Spinal cord (tissue), 10 donors: ENCODE measurements at places on chromosomes 16 and 17.

DNA sequence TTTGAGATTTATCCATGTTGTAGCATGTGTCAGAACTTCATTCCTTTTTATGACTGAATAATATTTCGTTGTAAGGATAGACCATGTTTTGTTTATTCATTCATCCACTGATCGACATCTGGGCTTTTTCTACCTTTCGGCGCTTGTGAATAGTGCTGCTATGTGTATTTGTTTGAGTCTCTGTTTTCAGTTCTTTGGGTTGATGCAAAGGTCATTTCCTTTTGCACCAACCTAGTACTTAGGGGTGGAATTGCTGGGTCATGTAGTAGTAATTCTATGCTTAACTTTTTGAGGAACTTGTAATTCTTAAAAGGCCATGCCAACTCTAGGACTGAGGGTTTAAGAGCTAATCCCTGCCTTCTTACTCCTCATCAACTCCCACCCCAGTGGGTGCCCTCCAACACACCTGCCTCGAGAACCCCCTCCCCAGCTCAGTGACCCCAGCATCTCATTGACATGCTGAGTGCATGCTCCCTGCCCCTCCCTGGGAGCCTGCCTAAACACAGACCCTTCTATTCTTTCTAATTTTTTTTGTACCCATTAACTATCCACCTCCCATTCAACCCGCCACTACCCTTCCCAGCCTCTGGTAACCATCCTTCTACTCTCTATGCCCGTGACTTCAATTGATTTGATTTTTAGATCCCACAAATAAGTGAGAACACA is 51.2 kb downstream of the ABAT start:
- H3K36me3 ChIP-seq: peaks cover 11% of the 10 kb centered on the region
- no peak for DNase-seq
- H3K27ac ChIP-seq: no peak overlapping the region
- peaks cover 55% of the 10 kb centered on the region for H3K4me1 ChIP-seq

DNA sequence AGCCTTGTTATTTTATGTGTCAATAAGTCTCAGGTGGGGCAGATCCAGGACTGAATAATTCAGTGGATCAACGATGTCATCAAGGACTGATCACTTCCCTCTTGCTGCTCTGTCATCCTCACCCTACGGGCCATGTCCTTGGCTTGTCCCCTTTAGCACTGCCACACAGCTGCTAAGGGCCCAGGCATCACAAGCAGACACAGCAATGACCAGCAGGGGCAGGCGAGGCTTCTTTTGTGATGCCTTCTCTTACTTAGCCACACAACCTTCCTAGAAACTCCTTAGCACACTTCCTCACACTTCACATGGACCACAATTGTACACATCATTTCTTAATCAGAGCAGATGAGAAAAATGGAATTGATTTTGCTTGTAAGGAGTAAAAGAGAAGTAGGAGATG is 356.3 kb upstream of the SOX9 start:
- H3K36me3 ChIP-seq: no peaks in the 10 kb centered on the region
- no peak for DNase-seq
- H3K4me3 ChIP-seq: no peak overlapping the region
- peaks cover 4% of the 10 kb centered on the region for H3K4me1 ChIP-seq
- H3K27ac ChIP-seq: no peak overlapping the region

DNA sequence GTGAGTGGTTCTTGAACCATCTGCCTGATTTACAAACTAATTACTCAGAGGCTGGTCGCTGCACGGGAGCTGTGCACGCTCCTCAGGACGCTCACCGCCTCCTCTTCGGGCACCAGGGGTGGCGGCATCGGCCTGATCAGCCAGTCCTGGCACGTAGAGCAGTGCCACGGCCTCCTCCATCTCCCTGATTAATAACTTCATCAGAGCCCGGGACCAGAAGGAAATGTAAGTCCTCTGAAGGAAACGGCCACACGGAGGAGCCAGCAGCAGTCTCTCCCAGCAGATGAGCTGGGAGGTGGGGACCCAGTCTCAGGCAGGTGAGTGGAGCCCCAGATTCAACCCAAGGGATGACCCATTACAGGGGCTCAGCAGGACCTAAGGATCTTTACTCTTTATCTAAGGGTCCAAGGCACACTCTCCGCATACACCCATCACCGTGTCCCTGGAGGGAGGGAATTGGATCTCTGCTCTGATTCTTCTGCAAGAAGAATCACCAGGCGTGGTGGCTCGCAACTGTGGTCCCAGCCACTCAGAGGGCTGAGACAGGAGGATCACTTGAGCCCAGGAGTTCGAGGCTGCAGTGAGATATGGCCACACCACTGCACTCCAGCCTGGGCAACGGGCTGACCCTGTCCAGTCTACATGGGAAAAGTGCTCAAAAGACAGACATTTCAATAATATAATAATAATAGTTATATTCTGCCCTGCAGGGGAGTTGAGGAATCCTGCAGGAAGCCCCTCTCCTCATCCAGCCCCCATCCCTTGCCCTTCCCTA is 366.5 kb downstream of the SEC14L1 start:
- DNase-seq: no peak
- H3K4me1 ChIP-seq: peaks cover 13% of the 10 kb centered on the region
- peaks cover 6% of the 10 kb centered on the region for H3K36me3 ChIP-seq
- no peaks in the 10 kb centered on the region for H3K27me3 ChIP-seq

- DNase-seq: no peak
- H3K4me1 ChIP-seq: peaks cover 4% of the 10 kb centered on the region
- H3K27me3 ChIP-seq: no peaks in the 10 kb centered on the region
These were observed 63.2 kb downstream of the ZNF778 start for GRCh38 chr16:89280546-89281188.

GRCh38 chr16:54935266-54935968 is 4.8 kb downstream of the IRX5 start:
- DNase-seq: peak; percentile 75
- peaks cover 92% of the 10 kb centered on the region for H3K27me3 ChIP-seq
- H3K27ac ChIP-seq: peak overlapping the region; percentile 52
- H3K4me3 ChIP-seq: peak overlapping the region; percentile 14
- peaks cover 31% of the 10 kb centered on the region for H3K36me3 ChIP-seq
- H3K4me1 ChIP-seq: peaks cover 67% of the 10 kb centered on the region

DNA sequence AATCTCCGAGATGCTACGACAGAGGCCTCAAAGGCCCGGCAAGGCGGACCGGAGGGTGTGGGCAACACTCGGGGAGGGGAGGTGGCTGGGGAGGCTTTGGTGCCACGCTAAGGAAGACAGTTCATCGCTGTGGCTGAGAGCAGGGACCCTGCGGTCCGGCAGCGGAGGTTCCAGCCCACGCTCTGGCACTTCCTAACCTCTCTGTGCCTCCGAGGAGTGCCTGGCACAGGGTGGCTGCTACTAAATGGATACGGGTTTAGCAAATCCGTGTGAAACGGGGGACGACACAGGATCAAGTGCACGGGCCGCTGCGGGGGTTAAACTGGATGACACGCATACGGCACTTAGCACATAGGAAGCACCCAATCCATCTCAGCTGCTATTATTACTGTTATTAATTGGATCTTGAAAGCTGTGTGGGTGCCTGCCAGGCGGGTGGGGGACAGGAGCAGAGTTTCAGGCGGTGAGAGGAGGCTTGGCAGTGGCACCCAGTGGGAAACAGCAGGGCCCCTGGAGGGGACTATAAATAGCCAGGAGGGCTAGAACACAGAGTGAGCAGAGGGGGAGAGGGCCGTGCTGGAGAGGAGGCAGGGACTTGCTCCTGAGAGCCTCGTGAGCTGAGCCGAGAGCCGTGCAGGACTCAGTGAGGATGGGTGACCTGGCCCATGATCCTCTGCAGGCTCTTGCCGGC is 45.0 kb downstream of the ABR start:
- H3K27ac ChIP-seq: peak overlapping the region; percentile 11
- H3K27me3 ChIP-seq: no peaks in the 10 kb centered on the region
- no peak overlapping the region for H3K4me3 ChIP-seq
- H3K36me3 ChIP-seq: peaks cover 6% of the 10 kb centered on the region
- peaks cover 40% of the 10 kb centered on the region for H3K4me1 ChIP-seq
- DNase-seq: no peak

DNA sequence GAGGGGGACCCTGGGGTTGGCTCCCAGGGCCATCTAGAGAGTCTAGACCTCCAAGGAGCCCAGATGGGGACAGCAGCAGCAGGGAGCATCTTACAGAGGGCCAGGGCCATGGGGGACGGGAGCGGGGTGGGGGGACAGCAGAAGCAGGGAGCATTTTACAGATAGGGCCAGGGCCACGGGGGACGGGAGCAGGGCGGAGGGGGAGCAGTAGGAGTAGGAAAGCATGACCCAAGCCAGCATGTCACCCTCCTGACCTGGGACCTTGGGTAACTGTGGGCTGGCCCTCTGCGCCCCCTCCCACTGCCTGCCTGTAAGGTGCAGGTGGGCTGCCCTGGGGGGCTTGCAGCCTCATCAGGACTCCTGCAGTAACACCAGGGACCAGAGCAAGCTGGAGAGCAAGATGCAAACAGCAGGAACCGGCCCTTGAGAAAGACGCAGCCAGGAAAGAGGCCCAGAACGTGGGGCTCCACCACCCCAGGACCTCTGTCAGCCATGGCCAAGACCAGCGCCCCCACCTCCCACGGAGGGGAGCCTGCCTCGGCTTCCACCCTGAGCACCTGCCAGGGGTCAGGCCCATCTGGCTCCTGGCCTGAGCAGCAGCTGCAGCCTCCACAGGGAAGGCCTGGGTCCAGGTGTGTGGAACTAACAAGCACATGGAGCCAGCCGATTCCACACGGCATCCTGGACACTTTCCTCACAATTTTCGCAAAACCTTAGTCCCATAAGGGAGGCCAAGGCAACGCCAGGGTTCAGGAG is 2.4 kb downstream of the ZNF598 start:
- no peak overlapping the region for H3K4me3 ChIP-seq
- H3K36me3 ChIP-seq: peaks cover 63% of the 10 kb centered on the region
- peaks cover 65% of the 10 kb centered on the region for H3K4me1 ChIP-seq
- DNase-seq: no peak
- no peaks in the 10 kb centered on the region for H3K27me3 ChIP-seq

- no peaks in the 10 kb centered on the region for H3K27me3 ChIP-seq
- peaks cover 35% of the 10 kb centered on the region for H3K36me3 ChIP-seq
- peak overlapping the region; percentile 56 for H3K4me3 ChIP-seq
- no peak overlapping the region for H3K27ac ChIP-seq
These were observed 772 bp upstream of the SAMD14 start for GRCh38 chr17:50130559-50131305.

DNA sequence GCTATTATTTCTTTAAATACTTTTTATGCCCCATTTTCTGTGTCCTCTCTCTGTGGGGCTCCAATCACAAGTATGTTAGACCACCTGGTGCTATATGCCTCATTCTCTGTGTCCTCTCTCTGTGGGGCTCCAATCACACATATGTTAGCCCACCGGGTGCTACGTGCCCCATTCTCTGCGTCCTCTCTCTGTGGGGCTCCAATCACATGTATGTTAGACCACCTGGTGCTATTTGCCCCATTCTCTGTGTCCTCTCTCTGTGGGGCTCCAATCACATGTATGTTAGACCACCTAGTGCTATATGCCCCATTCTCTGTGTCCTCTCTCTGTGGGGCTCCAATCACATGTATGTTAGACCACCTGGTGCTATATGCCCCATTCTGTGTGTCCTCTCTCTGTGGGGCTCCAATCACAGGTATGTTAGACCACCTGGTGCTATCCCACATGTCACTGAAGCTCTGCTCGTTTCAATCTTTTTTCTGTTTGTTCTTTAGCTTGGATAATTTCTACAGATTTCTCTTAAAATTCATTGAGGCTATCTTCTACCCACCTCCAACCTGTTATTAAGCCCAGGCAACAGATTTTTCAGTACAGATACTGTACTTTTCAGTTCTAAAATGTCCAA is 28.2 kb downstream of the LMF1 start:
- no peak for DNase-seq
- no peak overlapping the region for H3K4me3 ChIP-seq
- H3K4me1 ChIP-seq: peaks cover 9% of the 10 kb centered on the region
- no peaks in the 10 kb centered on the region for H3K27me3 ChIP-seq
- H3K27ac ChIP-seq: no peak overlapping the region

GRCh38 chr17:68628576-68628957 is 27.4 kb upstream of the FAM20A start:
- no peak for DNase-seq
- H3K4me1 ChIP-seq: no peaks in the 10 kb centered on the region
- H3K36me3 ChIP-seq: no peaks in the 10 kb centered on the region
- no peak overlapping the region for H3K27ac ChIP-seq

- no peaks in the 10 kb centered on the region for H3K27me3 ChIP-seq
- H3K27ac ChIP-seq: no peak overlapping the region
- H3K36me3 ChIP-seq: no peaks in the 10 kb centered on the region
- peaks cover 4% of the 10 kb centered on the region for H3K4me1 ChIP-seq
- no peak overlapping the region for H3K4me3 ChIP-seq
These were observed 365.6 kb downstream of the SLC39A11 start for GRCh38 chr17:72726936-72727335.

DNA sequence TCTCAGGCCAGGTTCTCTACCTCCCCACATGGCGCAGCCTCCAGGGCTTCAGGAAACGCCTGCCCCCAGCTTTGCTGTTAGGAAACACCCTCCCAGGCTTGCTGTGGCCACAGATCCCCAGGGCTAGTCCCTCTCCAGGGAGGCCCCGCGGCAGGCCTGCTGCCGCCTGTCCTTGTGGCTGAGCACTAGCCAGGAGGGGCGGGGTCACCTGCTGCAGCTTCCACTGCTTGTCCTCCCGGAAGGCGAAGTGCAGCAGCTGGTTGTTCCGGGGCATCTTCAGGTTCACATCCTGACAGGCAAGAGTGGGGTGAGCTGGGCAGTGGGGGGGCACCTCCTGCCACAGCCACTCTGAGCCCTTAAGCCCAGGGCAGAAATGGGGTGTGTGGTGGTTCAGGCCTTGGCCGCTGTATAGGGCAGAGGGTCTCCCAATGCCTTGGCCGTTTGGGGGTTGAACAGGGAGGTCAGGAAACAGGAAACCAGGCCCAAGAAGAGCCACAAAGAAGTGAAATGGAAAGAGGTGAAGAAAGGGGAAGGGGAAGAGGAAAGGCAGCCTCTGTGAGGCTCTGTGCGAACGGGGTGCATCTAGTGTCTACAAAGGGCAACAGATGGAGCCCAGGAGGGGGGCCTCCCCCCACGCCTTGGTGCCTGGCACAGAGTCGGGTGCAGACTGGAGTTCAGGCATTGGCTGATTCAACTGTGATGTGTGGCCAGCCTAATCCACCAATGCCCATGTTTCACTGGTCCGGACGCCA is 2.0 kb downstream of the ROGDI start:
- peaks cover 25% of the 10 kb centered on the region for H3K4me1 ChIP-seq
- no peaks in the 10 kb centered on the region for H3K27me3 ChIP-seq
- peaks cover 78% of the 10 kb centered on the region for H3K36me3 ChIP-seq

GRCh38 chr17:58840820-58841612 is 85.4 kb downstream of the PPM1E start:
- H3K4me1 ChIP-seq: no peaks in the 10 kb centered on the region
- no peak for DNase-seq
- H3K36me3 ChIP-seq: no peaks in the 10 kb centered on the region
- no peak overlapping the region for H3K27ac ChIP-seq
- no peak overlapping the region for H3K4me3 ChIP-seq

DNA sequence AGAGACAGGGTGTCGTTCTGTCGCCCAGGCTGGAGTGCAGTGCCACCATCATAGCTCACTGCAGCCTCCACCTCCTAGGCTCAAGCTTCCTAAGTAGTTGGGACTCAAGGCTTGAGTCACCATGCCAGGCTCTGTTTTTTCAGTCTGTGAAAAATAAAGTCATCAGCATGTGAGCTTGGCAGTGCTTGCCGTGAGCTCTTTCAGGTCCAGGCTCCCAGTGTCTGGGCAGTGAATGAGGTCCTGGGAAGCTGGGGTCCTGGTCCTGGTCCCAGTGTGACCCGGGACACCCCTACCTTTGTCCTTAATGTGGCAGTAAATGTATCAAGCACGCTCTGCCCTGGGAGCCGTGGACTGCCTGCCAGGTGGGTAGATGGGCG is 22.9 kb upstream of the RPL13 start:
- H3K4me1 ChIP-seq: peaks cover 25% of the 10 kb centered on the region
- H3K27ac ChIP-seq: peak overlapping the region; percentile 60
- no peak overlapping the region for H3K4me3 ChIP-seq
- no peaks in the 10 kb centered on the region for H3K27me3 ChIP-seq
- no peak for DNase-seq
- peaks cover 86% of the 10 kb centered on the region for H3K36me3 ChIP-seq
